NCI-H1417 (cell line): ENCODE measurements at places on chromosomes 2 and 18.

- no peak for DNase-seq
Measured at GRCh38 chr2:99808361-99809200, 318.8 kb upstream of the REV1 start.

DNA sequence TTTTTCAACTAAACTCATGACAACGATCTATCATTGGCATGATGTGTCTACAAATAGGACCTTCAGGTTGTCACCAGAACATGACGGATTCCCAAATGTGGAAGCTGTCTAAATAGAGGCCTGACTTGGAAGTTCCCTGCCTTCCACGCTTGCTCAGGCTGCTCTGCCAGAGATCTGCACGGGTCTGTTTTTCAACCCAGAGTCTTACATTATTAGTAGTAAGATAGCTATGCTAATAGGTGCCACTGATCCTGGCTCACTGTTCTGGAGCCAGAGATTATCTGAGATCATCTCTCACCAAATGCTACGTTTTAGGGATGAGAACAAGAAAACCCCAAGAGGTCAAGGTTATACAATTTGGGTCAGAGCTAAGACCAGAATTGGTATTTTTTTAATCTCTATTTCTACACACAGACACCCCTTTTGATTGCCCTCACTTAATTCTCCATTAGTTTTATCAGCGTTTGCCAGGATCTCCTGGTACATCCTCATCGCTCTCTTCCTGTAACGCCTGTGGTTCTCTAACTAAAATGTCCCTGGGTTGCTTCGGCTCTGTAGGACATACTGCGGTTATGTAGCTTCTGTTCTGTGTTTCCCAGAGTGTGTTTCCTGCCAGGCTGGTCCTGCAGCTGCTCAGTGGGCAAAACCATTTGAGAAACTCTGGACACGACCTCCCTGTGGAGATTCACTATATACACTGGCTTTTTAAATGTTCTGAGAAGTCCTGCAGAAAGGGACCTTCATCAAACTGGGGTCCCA is 5.7 kb downstream of the CDC42EP3 start:
- no peak for DNase-seq

DNA sequence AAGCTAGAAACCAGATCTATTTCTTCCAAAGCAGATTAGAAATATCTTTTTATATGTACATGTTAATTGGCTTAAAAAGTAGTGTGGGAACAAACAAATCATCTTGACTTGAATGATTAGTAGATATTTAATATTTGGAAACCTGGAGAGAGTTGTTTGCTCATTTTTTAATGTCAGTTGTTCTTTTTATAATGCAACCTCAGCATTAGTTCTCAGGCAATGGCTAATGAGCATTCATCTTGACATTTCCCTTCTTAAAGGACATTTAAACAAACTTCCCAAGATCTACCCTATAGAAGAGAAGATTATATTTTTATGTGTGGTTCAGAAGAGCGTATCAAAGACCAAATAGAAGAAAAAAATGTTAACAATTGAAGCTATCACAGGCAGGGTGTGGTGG is 334.0 kb downstream of the CTNNA2 start:
- DNase-seq, result no peak

GRCh38 chr2:9110893-9111569 is 95.6 kb upstream of the ASAP2 start:
- no peak for DNase-seq

DNA sequence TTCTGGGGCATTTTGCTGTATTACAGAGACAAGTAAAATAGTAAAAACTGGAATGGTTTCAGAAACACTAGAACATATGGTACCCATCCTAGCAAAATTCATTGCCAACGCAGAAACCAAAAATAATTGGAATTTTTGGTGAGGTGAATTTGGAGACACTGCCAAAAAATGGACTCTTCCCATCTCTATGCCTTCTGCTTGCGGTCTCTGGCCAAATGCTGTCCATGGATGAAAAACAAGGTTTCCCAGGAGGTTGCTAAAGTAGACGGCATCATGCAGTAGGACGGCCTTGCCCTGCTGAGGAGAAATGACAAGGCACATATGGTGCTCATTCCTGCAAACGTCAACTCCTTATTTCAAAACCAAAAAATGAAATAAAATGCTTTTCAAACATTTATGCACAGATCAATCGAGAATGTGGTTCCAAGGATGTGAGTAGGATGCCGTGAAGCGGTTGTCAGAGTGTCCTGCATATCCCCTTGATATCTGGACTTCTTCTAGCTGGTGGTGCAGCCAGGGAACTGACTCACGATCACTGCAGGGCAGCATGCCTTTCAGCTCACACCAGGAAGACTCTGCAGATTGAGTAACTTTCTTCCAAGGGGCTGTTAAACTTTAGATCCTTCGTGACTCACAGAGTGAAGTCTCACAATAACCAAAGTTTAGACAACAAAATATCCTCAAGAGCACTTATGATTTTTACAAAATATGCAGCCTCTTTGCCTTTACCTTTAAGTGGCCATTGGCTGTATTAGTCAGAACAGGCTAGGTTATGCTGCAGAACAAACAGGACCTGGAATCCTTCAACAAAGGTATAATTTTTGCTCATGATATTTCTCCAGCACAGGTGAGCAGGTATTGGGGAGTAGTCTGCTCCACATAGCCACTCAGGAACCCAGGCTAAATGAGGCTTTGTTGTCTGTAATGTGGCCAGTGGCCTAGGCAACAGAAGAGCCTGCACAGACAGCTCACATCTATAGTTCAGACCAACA is 149.4 kb upstream of the NDUFV2 start:
- DNase-seq, result no peak

- no peak for DNase-seq
Measured at GRCh38 chr2:51153236-51153635, 121.3 kb upstream of the NRXN1 start.

GRCh38 chr2:27051902-27052645 is 606 bp downstream of the AGBL5 start:
- no peak for DNase-seq

DNA sequence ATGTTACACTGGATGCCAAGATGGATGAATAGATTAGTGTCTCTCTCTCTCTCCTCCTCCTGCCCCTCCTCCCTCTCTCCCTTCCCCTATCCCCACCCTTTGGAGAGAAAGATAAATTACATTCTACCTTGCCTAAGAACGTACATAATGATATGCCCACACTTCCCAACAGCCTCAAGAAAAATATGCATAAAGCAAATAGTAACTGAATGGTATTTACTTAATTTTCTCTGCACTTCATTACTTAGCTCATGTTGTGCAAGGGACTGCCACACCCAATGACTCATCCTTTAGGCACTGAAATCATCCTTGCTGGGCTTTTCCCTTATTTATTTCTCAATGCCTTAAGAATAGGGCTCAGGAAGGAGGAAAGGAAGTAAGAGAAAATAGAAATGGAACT is 137.3 kb upstream of the PID1 start:
- DNase-seq, result peak; percentile 25

GRCh38 chr2:62141142-62141740 is 54.7 kb upstream of the B3GNT2 start:
- DNase-seq, result no peak

DNA sequence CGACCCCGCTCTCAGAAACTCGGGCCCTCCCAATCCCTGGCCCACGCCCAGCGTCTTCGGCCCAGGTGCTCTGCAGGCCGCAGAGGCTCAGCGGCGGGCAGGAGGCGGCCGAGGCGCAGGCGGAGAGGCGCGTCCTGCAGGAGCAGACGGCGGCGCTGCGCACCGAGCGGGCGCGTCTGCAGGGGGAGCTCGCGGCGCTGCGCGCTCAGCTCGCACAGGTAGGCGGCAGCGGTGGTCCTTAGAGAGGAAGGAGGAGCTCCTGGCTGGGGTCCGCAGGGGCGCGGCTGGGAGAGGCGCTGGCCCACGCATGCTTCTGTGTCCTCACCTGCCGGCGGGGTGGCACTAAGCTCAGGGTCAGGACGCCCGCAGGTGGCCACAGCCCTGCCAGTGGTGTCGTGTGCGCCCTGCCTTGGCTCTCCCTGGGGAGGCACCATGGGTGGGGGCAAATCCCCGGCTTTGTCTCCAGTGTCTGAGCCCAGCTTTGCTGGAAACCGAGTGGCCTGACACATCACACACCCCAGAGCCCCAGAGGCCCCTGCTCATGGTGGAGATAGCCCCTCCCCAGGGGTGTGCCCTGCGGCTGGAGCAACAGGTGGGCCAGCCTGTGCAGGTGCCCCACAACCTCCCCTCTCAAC is 14.9 kb upstream of the SNED1 start:
- DNase-seq, result peak; percentile 73

GRCh38 chr2:132731441-132731840 is 61.4 kb upstream of the LYPD1 start:
- DNase-seq, result no peak

- no peak for DNase-seq
Measured at GRCh38 chr18:48842259-48843061, 108.3 kb downstream of the SMAD7 start.

DNA sequence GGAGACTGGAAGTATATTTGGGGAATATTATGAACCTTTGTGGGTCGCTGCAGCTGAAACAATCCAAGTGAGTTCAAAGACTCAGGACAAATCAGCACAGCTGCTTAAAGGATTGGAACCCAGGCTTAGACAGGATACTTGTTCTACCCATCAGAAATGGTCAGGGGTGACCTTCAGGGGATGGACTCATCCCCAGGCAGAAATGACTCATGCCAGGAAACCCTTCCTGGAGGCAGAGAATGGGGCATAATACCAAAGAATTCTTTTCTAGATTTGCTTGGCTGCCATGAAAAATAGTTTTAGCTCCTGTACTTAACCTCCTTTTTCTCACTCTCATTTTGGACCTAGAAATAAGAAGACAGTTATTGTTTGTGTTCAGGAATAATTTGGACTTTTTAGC is 425.5 kb downstream of the TSN start:
- no peak for DNase-seq

DNA sequence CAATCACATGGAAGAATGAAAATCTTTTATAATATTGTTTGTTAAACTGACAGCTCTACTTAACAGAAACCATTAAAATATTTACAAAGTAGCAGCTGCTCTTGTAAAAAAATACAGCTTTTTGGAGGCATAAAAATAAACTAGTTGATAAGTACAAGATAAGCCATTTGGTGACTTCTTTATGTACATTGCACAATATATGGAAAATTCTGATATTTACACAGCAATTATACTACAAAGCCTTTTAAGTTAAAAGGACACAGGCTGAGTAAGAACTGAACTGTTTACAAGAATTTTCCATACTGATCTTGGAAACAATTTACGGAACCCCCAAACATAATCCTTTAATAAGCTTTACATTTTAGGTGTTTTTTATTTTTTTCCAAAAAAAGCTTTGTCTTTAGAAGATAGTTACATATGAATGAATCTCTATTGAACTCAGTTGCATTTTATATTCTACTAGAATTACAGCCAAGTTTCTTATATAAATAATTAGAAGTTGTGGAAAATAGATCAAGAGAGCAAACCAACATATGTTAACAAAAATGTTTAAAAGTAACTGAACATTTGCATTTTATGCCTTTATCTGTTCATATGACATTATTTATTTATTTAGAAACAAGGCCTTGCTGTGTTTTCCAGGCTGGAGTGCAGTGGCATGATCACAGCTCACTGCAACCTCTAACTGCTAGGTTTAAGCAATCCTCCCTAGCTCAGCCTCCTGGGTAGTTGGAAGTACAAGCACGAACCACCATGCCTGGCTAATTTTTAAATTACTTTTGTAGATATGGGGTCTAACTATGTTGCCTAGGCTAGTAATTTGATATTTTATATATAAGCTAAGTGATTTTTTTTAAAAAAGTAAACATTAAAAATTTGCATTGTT is 142.5 kb downstream of the OTX1 start:
- DNase-seq, result peak; percentile 27

DNA sequence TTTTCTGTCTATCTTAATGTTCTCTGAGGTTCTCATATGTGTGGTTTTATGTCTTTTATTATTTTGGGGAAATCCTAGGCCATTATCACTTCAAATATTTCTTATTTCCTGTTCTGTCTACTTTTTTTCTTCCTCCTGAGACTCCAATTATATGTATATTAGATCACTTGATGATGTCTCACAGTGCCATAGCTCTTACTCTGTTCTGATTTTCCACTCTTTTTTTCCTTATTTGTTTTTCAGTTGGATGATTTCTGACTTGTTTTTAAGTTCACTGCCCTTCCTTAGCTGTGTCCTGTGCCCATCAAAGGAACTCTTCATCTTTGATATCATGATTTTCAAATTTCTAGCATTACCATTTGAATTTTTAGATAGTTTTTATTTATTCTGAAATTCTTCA is 24.1 kb downstream of the FAM228B start:
- no peak for DNase-seq

- DNase-seq, result no peak
Measured at GRCh38 chr2:237351046-237351445, 62.9 kb downstream of the COL6A3 start.

DNA sequence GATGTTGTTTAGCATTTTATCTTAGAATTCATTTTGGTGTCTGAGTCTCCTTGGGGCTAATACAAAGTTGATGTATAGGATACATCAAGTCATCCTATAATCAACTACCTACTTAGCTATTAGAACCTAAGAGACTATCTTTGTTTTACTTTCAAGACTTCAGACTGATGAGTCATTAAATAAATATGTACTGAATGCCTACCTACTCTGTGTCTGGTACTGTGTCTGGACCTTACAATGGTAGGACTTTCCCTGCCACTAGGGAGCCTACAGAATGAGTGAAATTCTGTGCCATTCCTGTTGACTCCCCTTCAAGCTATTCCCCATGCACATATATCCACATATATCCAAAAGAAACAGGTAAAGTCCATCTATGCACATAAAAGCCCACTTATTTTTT is 114.5 kb downstream of the ERBB4 start:
- no peak for DNase-seq

DNA sequence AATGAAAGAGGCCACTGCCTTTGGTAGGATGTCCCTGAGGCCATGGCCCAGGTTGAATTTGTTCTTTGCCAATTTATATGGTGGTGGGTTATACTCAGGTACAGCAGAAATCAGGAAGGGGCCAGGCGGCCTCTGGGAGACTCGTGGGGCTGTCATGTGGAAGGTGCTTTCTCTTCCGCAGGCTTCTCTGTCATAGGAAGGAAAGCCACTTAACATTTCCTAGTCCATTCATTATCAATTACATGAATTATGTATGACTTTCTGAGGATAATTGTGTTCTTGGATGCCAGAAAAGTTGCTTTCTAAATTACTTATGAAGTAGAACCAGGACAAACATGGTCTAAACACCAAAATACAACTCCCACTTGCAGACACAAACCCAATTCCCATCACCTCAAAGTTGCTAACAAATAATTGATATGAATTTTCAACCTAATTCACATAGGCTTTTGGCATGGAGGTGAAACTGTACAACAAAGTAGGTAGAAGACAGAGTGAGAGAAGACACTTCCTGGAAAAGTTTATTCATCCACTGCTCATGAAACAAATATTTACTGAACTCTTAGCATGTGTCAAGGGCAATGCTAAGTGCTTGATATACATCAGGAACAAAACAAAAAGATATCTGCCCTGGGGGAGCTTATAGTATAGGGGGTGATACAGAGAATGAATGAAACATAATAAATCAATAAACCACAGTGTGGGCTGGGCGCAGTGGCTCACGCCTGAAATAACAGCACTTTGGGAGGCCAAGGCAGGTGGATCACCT is 50.5 kb upstream of the CHMP1B start:
- DNase-seq, result no peak

GRCh38 chr2:149409506-149409905 is 79.1 kb downstream of the LYPD6 start:
- no peak for DNase-seq

GRCh38 chr2:111007757-111008688 is 112.7 kb upstream of the BCL2L11 start:
- DNase-seq, result no peak

GRCh38 chr2:219171231-219171651 is 1.4 kb upstream of the SLC23A3 start:
- DNase-seq, result peak; percentile 8
